EH (cell line): ENCODE measurements at places on chromosomes 5 and 9.

GRCh38 chr5:167903659-167904058 lies 387.8 kb upstream of the WWC1 start:
- no peak for DNase-seq

DNA sequence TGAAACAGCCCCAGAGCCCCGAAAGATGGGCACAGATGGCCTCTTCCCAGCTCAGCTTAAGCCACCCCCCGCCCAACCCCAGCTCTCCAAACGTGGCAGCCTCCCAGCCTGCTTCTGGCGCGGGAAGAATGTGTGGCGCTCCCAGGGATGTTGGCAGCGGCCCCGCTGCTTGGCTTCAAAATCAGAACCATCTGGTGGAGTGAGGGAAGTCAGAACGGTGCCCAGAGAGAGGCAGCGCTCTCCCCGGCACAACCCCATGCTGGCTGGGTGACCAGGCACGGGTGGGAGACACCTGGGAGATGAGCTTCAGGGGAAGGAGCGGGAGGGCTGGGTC lies 72.7 kb upstream of the ORM1 start:
- peak; percentile 96 for DNase-seq

GRCh38 chr9:131731644-131732043 lies 8.2 kb downstream of the RAPGEF1 start:
- DNase-seq: no peak

- DNase-seq: no peak
These were observed 1495.7 kb upstream of the WWC1 start for GRCh38 chr5:166795756-166796155.

GRCh38 chr9:134357631-134358025 lies 31.4 kb downstream of the RXRA start:
- DNase-seq: no peak

DNA sequence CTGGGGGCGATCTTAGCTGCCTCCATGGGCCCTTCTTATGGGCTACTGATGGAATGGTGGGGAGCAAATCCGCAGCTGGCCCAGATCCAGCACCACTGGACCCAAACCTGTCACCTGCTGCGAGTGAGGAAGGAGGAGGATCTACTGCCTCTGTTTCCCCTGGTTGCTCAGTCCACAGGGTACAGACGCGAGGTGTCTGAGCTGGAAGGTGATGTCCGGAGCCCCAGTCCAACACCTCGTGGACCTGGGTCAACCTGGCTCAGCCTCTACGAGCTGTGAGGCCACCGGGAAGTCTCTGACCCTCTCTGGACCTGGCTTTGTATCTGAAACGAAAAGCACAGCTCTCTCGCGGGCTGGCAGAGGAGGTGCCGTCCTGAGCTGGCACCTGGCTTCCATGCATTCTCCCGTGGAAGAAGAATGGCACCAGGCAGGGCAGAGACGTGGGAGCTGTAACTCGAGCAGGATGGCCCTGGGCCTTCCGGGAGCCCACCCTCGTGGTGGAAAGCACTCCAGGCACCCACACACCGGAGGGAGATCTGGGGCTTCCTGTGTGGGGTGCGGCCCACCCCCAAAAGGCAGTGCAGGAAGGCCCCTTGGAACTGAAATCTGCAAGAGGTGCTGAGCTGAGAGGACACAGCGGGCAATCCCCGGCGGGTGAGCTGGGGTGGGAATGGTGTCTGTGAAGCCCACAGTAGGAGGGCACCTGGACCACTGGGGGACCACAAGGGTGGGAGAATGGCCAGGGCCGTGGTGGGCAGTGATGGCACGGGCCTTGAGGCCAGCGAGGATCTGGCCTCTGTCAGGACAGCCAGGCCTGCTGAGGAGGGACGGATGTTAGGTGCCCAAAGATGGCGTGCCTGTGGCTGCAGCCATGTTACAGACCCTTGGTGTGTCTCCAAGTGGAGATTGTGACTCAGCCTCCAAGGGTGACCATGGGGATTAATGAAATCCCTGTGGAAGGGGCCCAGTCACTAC lies 133.4 kb downstream of the OLFM1 start:
- DNase-seq: no peak

DNA sequence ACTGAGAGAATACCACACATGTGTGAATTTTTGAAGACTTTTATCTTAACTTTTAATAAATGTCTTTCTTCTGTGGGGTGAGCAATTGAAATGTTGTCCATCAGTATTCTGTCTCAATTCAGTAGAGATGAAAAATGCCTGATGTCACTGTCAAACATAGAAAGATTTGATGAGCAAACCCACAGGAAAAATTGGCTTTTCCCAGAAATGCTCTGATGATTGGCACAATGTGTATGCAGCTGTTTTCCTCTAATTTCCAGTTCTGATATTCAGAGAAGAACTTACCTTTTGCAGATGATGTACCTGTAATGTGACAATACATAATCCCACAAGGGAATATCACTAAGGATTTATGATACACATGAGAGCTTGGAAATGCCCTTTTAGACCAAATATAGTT lies 340.0 kb downstream of the PTPRD start:
- no peak for DNase-seq

- DNase-seq: no peak
These were observed 98.7 kb downstream of the EPB41L4A start for GRCh38 chr5:112320408-112320807.

DNA sequence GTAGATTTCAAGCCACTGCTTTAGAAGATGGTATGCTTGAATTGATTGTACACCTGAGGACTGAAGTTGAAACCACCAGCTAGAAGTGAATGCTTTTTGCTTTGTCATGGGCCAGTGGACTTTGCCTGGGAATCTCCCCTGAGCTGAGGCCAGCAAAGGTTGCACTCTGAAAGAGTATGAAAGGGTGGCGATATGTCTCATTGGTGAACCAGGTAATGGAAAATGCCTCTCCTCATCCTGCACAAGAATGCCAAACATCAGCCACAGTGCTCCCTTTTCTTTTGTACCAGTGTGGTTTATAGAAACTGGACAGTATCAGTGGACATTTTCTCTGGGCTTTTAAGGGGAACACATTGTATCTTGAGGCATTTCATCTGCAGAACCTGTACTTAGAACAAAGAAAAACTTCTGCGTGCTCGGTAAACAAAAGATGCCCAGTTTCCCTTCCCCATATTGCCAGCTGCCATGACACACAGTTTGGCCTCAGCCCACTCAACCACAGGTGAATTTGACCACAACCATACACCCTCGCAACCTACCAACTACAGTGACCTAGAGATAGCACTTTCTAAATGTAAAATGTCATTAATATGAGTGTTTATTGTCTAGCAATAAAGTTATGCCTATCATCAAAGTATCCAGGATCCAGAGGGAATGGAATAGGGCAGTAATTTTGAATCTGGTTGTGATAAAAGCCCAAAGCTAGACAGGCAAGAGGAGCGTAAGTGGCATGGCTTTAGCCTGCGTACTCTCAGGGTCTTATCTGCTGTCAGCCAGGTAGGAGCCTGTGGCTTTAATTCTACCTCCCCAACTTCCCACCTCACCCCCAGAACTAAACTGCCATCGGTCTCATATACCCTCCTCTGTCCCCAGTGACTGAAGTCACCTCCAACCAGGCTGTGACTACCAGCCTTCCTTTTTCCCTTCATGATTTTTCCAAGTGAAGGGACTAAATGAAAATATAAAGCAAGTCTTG lies 79.5 kb upstream of the LHFPL2 start:
- no peak for DNase-seq

DNA sequence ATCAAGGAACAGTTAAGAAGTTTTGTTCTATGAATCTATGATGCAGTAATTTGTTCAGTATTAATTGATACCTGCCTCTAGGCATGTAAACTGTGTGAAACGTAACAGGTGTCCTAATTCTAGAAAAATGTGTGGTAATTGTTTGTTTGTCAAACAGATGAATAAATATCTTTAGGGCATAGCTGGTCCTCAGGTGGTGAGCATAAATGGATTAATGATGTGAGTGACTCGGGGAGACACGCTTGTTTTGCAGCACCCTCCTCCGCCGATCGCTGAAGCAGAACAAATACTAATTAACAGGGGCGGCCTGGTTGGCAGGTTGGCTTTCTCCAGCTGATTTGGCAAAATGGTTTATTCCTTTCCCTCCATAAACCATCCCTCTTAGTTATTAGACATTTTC lies 88.8 kb downstream of the TLE4 start:
- DNase-seq: no peak

DNA sequence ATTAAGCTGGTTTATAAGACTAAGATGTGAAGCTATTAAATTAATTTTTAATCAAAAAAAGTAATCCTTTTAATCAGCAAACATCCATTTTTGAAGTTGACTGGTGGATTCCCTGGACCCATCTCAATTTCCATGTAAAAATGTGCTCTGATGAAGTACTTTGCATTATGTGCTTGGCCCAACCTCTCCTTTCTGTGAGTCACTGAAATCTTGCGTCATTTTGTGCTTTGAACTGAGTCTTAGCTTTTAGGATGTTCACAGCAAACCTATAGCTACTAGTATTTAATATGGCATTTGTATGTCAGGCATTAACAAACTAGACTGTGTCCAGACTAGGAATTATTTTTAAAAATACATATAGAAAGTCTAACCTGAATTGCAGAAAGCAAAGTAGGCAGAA lies 55.0 kb upstream of the CDH12 start:
- no peak for DNase-seq

GRCh38 chr5:60891667-60892066 lies 47.6 kb upstream of the ELOVL7 start:
- no peak for DNase-seq
